Bronchial smooth muscle cell (primary cell): ENCODE measurements at places on chromosomes 5 and 9. TPM values are rescaled to one million over a fixed set of nuclear protein-coding genes. Genes with fewer than 3 reads are reported as not detected.

Gene INVS
- total RNA-seq = 21.4 and 26.4 TPM in 2 replicates

Gene ROPN1L
- total RNA-seq = 0.32 and 0.60 TPM in 2 replicates

Gene ECSCR
- not detected in 2 replicates for total RNA-seq

Gene PIK3R1
- 20.5 and 21.8 TPM in 2 replicates for total RNA-seq

Gene CNTNAP3
- total RNA-seq = 0.94 and 3.5 TPM in 2 replicates

Gene CRB2
- total RNA-seq = not detected in 2 replicates

Gene QRFP
- total RNA-seq = not detected in 2 replicates

Gene FBP2
- not detected in 2 replicates for total RNA-seq
